ENCODE measurements at places on chromosomes 4 and X.
A peak's percentile ranks its signal among the peaks of the same experiment; 100 is the strongest.

GRCh38 chr4:186192066-186192612 lies 772 bp downstream of the CYP4V2 start:
- peak; percentile 18 for DNase-seq

- no peak for DNase-seq
Measured at GRCh38 chr4:38752372-38752940, 30.3 kb downstream of the TLR10 start.

DNA sequence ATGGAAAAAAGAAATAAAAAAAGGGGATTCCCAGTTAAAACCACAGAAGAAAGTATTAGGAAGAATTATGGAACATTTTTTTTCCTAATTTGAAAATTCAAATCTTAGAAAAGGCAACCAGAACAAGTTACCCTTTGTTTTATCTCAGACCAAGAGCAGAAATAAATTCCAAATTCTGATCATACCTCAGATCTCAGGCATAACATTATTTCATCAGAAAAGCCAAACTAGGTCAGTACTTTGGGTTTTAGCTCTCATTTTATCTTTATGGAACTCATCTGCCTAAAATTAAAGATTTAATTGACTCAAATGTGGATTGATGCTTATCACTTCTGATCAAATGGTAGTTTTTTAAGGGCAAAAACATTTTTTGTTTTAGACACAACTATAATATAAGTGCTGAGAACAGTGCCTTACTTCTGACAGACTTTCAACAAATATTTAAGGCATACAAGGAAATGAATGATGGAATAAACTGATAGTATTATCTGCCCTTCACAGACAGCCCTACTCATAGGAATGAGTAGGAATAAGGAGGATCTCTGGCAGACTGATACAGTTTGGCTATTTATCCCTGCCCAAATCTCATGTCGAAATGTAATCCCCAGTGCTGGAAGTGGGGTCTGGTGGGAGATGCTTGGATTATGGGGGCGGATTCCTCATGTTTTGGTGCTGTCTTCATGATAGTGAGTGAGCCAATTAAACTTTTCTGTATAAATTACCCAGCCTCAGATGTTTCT lies 245.3 kb upstream of the PITX2 start:
- DNase-seq, result no peak

DNA sequence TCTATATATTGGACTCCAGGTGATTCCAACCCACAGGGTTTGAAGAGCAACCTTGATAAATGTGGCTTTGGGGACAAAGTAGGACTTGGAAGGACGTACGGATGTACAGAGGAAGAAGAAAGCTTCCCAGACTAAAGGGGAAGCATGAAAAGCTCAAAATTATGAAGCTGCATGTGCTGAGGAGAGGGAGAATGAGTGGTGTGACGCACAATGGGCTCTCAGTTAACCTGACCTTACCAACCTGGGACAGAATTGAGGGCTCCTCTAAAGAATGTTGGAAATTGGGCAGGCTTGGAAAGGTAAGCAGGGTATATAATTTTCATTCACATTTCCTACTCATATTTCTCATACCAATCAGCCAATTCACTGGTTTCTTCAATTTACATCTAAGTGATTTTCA lies 10.5 kb upstream of the TIGD2 start:
- no peak for DNase-seq

DNA sequence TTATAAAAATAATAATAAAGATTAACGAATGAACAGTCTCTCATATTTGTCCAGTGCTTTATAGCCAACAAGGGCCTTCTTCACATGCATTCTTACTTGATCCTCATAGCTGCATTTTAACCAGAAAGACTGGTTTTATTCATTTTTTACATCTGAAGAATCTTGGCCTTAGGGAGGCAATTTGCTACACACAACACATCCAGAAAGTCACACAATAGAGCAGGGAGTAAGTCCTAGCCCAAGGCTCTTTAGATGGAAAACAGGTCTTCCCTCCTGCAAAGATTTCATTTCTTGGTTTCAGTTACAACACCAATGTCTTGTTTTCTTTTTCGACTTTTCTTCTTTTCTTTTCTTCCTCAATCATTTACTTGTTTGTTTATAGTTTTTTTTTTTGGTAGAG lies 13.0 kb upstream of the C1GALT1C1 start:
- DNase-seq, result no peak

DNA sequence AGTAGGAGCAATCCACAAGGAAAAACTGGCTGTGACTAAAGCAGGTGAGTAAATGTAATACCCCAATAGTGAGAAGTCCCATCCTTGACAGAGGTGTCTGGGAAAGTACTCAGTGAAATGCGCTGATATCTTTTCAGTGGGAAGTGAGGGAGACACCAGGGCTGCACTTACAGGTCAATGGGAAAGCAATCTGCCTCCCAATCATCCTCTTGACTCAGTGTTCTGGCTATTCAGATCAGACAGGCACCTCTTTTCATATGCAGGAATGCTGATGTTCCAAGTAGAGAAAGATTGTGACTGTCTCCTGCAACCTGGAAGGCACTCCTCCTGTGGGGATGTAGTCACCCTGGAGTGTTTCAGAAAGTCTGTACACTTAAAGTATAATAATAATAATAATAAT lies 39.9 kb upstream of the SPIN2A start:
- no peak for DNase-seq

- no peak for DNase-seq
Measured at GRCh38 chr4:4867375-4868039, 8.0 kb downstream of the MSX1 start.

DNA sequence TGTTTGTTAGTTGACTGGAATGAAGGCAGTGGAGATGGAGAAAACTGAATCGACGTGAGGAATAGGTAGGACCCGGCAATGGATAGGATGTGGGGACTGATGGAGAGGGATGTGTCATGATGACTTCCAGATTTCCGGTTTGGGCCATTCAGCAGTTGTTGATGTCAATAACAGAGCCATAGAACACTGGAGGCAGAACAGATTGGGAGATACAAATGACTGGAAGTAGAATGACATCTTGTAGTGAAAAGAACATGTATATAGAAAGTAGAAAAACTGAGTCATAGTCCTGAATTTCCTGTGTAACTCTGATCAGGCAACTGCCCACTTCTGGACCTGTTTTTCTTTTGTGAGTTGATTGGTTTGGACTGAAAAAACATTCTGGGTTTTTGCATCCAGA lies 24.5 kb downstream of the CETN2 start:
- DNase-seq, result no peak

GRCh38 chr4:74391346-74391745 lies 26.4 kb downstream of the EREG start:
- DNase-seq, result no peak

- no peak for DNase-seq
Measured at GRCh38 chr4:21811565-21811964, 137.0 kb downstream of the KCNIP4 start.

GRCh38 chr4:28001698-28002097 lies 1141.1 kb downstream of the STIM2 start:
- no peak for DNase-seq

GRCh38 chrX:105725228-105725627 lies 97.1 kb upstream of the NRK start:
- DNase-seq, result no peak

DNA sequence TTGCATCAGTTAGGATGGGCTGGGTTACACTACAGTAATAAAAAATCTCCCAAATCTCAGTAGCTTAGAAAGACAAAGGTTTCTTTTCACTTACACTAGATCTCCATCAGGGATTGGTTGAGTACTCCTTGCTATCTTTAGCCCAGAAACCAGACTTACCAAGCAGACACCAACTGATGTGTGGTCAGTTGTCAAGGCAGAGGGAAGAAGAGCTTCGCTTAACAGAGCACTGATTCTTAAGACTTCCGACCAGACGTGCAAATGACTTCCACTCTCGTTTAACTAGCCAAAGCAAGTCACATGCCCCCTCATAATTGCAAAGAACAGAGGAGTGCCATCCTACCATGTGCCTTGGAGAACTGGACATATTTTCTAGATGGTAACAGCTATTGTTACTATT lies 5.7 kb upstream of the ZNF518B start:
- no peak for DNase-seq

GRCh38 chr4:7477695-7478094 lies 43.0 kb upstream of the PSAPL1 start:
- DNase-seq, result no peak

GRCh38 chr4:109928327-109929045 lies 15.8 kb downstream of the EGF start:
- no peak for DNase-seq

GRCh38 chrX:40050532-40050931 lies 47.2 kb downstream of the BCOR start:
- no peak for DNase-seq

DNA sequence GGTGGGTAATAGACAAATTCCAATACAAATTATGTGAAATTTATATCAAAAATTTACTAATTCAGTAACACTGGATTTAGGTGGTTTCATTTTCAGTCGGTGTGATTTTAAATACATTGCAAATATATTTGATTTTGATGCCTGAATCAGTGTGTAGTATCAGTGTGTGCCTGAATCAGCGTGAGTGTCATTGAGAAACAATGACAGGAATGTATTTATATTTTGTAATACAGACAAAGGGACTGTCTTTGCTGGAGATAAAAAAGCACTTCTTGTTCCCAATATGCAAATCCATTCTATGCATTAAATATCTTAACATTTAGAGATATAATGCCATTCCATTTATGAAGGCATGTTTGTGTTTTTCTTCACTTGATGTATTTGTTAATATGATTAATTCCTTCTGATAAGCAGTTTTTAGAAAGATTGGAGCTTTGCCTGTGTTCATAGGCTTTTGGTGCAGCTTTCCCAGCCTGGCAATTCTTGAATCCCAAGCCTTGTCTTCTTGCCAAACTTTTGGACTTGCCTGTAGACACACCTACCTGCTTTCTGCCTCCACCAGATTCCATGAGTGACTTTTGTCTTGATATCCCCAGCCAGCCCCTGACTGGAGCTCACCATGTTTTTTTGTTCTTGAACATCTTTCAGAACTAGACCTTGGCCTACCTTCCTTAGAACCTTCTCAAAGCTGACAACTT lies 243.8 kb downstream of the ADGRL3 start:
- DNase-seq, result no peak

GRCh38 chrX:17072721-17073230 lies 126.3 kb downstream of the REPS2 start:
- no peak for DNase-seq

- DNase-seq, result no peak
Measured at GRCh38 chr4:7828011-7828720, 111.5 kb downstream of the AFAP1 start.

DNA sequence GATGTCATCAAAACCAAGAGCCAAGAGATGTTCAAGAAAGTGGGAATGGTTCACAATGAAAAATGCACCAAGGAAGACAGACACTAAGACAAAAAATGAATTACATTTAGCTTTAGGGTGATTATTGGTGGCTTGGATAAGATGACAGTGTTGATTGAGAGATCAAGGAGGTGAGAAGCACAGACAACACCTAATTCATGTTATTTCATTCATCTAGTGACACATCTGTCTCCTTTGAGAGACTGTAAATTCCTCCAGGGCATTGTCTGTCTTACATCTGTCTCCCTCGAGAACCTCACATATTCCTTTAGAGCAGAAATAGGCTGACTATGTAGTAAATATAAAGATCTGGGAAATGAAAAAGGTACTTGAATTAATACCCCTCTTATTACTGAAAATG lies 94.2 kb upstream of the SMIM31 start:
- DNase-seq, result no peak

DNA sequence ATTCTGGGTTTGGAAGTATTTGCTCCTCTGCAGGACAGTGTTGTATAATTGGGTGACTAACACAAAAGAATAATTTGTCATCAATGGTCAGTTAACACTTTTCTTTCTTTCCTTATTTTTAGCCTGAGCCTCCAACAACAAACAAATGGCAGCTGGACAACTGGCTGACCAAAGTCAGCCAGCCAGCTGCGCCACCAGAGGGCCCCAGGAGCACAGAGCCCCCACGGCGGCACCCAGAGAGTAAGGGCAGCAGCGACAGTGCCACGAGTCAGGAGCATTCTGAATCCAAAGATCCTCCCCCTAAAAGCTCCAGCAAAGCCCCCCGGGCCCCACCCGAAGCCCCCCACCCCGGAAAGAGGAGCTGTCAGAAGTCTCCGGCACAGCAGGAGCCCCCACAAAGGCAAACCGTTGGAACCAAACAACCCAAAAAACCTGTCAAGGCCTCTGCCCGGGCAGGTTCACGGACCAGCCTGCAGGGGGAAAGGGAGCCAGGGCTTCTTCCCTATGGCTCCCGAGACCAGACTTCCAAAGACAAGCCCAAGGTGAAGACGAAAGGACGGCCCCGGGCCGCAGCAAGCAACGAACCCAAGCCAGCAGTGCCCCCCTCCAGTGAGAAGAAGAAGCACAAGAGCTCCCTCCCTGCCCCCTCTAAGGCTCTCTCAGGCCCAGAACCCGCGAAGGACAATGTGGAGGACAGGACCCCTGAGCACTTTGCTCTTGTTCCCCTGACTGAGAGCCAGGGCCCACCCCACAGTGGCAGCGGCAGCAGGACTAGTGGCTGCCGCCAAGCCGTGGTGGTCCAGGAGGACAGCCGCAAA lies 106.0 kb downstream of the KLHL8 start:
- no peak for DNase-seq

- DNase-seq, result no peak
Measured at GRCh38 chr4:139736274-139736660, 70.6 kb downstream of the MGST2 start.

DNA sequence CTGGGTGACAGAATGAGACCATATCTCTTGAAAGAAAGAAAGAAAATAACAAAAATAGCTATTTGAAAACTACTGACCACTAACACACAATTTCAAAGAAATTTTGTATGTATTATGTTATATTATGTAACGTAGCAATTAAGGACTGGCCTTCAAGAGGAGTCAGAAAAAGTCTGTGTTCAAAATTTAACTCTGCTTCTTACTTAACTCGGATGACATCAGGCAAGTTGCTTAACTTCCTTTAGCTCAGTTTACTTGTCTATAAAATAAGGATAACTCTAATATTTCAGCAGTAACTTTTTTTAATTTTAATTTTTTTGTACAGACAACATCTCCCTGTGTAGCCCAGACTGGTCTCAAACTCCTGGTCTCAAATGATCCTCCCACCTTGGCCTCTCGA lies 14.6 kb upstream of the PRSS12 start:
- DNase-seq, result no peak

DNA sequence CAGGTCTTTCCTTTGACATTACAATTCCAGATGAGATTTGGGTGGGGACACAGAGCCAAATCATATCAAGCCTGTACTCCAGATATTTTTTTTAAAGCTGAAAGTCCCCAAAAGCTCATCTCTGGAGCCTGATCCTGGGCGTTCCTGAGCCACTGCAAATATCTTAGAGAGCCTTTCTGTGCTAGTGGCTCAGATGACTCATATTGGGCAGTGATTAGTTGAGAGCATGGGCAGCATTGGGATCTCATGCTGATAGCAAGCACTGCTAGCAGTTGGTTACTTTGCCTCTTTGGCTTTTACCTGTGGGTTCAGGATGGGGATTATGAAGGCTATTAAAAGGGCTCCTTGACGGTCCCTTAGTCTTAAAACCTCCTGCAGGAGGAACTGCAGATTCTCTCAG lies 51.4 kb upstream of the SCRG1 start:
- DNase-seq, result no peak

- DNase-seq, result no peak
Measured at GRCh38 chr4:86730310-86730709, 118.9 kb downstream of the SLC10A6 start.

Data from NCI-H1105 treated with DMSO at 0.1 percent for 48 hours (cell line).